Right kidney (tissue), 9 donors: ENCODE measurements at places on chromosomes 5 and 9.
A peak's percentile ranks its signal among the peaks of the same experiment; 100 is the strongest.

- DNase-seq = no peak
Measured at GRCh38 chr5:89280103-89281037, 397.4 kb upstream of the MEF2C start.

- no peak for DNase-seq
Measured at GRCh38 chr9:20237686-20238085, 384.6 kb downstream of the MLLT3 start.

DNA sequence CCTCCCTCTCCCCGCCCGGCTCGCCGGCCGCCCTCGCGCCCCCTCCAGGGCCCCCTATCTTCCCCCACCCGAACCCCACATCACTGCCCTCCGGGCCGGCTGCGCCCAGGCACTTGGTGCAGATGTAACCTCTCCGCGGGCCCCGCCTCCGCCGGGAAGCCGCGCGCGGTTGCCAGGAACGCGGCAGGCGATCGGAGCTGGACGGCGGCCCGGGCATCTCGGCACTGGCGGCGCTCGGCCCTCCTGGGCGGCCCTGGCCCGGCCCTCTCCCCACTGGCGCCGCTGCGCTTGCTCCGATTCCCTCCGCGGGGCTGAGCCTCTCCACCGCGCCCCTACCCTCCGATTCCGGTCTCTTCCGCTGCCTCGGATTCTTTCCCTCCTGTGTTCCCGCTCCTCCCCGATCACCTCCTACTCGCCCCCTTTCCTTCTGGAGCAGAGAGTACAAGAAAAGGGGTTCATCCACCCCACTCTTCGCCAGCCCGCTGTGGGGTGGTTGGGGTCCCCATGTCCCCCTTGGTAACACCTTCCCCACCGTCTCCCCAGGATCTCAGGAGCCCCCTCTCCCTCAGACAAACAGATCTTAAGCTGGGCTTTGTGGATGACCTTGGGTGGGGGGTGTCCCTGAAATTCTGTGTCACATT, 70.6 kb downstream of the C9orf50 start:
- peak; percentile 82 for DNase-seq

- peak; percentile 90 for DNase-seq
Measured at GRCh38 chr5:31193591-31194467, at the start of gene CDH6. TSS of gene CDH6 (plus strand) at chr5:31193686. CDS start at chr5:31267474, 73,788 bp downstream.

DNA sequence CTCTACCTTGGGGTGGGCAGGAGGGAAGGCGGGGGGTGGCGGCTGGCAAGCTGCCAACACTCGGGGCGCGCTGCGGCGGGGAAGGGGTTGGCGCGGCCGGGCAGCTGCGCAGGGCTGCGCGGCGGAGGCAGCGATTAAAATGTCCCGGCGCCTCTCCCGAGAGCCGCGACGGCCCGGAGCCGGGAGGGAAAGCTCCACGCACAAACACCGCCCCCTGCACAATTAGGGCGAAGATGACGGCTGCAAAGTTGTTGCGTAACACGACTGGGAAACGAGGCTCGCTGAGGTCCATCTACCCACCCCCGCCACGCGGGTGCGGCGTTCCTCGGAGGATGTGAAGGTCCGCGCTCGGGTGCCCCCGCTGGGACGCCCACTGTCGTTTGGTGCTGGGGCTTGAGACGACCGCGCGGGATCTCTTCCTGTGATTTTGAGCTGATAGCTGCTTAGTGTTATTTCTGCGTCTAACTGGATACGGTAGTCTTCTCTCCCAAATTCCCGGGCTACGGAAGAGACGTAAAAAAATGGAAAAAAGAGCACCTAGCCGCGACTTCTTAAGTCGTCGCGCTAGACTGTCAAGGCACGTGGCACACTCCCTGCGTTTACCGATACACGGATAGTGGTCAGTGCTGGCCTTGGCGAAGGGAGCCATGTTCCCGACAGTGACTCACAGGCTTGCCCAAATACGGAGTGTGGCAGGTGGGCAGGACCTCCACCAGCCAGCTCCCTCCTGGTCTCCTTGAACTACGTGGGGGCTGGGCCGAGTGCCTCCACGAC, 958 bp upstream of the NFIL3 start:
- peak; percentile 86 for DNase-seq

DNA sequence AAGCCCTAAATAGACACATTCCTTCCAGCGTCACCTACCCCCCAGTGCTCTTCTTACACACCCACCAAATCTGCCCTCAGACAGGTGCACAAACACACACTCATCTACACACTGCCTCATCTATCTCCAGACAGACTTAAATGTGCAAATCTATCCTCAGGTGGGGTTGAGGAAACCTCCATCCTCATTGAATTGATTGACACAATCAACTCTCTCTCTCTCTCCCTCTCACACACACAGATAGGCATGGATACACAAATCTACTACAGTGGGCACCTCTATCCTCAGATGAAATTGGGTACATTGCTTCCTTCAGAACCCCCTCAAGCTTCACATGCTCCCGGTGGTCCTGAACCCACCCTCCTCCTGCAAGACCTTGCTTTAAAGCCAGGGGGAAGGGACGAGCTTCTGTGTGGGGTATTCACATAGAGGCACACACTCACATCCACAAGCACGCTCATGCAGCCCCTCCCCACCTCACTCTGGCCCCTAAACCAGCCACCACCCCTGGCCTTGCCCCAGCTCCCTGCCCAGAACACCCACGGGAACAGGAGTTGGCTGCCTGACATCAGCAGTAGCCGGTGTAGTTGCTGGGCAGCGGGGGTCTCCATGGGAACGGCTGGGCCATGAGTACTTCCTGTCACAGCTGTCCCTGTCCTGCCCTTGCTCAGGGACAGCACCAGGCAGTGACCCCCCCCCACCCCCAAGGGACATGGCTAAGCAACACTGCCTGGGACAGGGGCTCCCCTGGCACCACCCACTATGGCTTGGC, 22.8 kb downstream of the PCDH1 start:
- DNase-seq = no peak

GRCh38 chr5:177595026-177595585, 3.1 kb downstream of the TMED9 start:
- DNase-seq = no peak

- DNase-seq = no peak
Measured at GRCh38 chr5:148425808-148426207, 42.0 kb downstream of the FBXO38 start.

GRCh38 chr9:121650217-121651007, 1.0 kb upstream of the DAB2IP start:
- peak; percentile 76 for DNase-seq

DNA sequence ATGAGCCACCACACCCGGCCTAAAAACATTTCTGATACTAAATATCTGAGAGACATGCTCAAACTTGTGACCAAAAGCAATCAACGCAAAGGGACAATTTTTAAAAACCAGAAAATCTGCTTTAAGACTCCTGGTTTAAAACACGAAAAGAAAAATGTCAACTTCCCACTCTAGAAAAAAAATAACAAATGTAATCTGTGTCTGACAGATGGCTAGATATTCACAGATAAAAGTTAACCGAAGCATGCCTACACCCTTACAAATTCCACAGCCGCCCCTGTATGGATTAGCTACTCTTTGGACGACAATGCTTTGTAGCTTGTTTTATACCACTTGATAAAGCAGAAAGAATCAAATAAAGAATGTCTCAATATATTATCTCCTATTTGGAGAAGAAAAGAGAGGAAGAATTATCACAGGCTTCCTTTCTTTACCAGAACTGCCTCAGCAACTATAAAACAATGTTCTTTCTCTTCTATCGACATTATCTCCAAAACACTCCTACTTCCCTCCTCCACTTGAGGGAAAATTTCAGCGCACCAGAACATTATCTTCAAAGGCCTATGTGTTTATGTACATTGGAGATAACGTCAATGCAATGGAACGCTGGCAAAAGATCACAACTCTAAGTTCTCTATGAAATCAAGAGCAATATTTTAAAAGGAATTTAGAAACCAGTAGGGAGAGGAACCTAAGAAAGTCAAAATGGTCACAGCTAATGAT, 26.2 kb downstream of the CEMIP2 start:
- no peak for DNase-seq

DNA sequence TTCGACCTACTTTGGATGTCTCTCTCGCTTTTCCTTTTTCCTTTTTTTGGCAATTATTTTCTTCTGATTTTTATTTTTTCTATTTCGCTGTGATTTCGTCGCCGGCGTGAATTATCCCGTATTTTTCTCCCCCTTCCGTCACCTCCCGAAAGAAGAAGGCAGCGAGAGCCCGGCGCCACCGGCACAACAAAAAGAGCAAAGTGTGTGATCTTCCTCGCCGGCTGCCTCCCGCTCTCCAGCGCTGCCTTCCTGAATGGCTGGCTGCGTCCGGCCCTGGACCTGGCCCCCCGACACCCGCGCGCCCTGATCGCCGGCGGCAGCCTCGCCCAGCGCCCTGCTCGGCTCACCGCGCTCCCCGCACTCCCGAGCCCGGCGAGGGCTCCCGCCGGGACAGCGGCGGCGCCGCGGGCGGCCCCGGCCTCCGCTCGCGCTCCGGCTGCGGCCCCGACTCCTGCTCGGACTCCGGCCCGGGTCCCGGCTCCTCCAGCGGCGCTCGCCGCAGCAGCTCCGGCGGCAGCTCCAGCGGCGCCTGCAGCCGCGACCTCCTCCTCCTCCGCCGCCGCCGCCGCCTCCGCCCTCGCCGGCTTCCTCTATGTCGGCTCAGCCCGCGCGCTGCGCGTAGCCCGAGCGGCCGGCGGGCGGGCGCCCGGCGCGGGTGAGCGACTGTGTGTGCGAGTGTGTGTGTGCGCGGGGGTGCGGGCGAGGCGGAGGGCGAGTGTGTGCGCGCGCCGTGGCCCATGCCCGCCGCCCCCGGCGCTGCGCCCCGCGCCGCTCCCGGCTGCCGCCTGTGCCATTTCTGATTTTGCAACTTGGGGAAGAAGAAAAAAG, 960 bp downstream of the NR2F1 start:
- DNase-seq = peak; percentile 66

DNA sequence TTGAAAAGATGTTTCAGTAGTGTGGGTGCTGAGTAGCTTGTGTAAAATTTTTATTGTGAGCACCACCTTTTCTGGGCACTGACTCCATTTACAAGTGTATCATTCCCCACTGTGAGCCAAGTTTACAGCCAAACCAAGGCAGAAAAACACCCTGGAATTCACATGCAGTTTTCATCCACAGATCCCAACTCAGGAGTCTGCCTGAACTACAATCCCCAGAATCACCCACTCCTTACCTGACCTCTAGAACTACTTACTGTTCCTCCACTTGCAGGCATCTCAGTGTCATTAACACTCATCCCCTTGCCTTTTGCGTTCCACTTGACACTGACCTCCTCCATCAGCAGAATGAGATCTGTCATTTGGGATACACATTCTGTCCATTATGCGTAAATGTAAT, 2042.6 kb upstream of the CDH6 start:
- no peak for DNase-seq

GRCh38 chr5:179509239-179509638, 41.1 kb upstream of the RUFY1 start:
- DNase-seq = no peak

DNA sequence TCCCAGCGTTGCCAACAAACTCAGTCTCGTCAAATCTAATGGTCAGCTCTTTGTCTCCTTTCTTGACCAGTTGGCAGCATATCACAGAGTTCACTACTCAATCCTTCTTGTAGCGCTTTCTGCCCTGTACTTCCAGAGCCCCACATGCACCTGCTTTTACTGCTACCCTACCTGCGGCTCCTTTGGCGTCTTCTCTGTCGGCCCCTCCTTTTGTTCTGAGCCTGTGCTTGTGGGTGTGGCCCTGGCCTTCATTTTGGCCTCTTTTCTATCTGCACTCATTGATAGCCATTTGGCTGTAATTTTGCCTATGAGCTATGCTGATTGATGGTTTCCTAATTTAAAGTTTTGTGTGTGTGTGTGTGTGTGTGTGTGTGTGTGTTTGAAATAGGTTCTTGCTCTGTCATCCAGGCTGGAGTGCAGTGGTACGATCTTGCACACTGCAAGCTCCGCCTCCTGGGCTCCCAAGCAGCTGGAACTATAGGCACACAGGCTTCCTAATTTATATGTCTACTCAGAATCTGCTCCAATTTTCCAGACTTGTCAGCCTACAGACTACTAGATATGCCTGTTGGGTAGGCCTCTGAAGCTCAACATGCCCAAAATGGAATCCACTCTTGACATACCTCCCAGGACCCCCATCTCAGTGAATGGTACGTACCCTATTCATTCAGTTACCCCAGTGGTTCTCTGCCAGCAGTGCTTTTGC, 32.3 kb downstream of the ARPC5L start:
- DNase-seq = no peak

- DNase-seq = no peak
Measured at GRCh38 chr5:65840071-65840470, 86.3 kb upstream of the ERBIN start.

GRCh38 chr5:52824827-52825226, 37.1 kb downstream of the ITGA1 start:
- no peak for DNase-seq

- DNase-seq = no peak
Measured at GRCh38 chr5:54799645-54800044, 185.7 kb downstream of the ESM1 start.

GRCh38 chr9:69412741-69413150, 87.7 kb downstream of the ENTREP1 start:
- DNase-seq = peak; percentile 65

DNA sequence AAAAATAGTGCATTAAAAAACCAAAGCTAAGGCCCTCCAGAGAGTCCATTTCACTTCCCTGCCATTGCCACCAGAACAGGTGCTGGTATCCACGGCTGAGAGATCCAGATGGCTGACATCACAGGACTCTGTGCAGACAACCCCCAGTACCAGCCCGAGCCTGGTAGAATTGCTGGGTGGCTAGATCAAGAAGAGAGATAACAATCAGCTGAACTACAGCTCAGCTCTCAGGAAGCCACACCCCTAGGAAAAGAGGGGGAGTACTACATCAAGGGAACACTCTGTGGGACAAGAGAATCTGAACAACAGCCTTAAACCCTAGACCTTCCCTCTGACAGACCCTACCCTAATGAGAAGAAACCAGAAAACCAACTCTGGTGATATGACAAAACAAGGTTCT, 73.8 kb upstream of the SLIT3 start:
- no peak for DNase-seq

DNA sequence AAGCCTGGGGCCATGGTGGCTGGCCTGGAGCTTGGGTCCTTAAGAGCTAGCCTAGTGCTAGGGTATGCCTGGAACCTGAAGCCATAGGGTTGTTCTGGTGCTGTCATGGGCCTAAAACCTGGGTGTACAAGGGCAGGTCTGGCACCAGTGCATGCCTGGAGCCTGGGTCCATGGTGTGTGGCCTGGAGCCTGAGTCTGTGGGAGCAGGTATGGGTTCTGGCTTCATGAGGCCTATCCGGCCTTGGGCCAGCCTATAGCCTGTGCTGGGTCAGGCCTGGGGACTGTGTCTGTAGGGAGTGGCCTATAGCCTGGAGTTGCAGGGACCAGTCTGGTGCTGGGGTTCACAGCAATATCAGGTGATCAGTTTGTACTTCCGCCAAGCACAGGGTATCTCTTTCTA, 347.2 kb upstream of the MEF2C start:
- DNase-seq = no peak

DNA sequence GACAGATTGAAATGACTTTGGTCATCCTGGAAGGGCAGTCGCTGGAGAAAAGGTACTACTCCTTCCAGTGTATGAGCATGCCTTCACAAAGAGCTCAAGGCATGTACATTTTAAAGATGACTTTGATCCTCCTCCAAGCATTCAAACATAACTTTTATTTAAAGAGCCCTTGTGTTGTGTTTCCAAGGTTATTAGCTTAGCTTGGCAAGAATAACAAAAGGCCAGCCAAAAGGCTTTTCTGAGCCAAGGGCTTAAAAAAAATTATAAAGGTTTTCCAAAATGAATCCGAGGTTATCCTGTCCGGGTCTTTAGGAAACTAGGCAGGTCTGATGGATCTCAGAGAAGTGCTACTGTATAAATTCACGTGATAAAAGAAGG, 71.0 kb upstream of the PLPP6 start:
- DNase-seq = no peak
